ENCODE measurements at places on chromosomes 12 and 14.
A peak's percentile ranks its signal among the peaks of the same experiment; 100 is the strongest.

DNA sequence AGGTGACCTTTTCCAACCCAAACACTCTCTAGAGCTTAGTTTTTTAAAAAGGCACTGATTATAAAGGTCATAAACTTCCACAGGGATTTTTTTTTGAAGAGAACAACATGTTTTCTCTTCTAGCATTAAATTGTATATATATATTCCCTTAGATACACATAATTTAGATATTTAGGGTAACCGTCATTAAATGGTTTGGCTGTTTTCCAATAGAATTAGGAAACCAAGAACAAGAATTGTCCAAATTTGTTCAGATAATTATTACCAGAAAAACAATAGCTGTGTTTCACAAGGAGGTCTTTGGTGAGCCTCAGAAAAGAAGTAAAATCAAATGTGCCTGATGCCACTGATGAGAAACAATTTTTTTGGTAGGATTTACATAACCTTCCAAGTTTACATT is 26.9 kb downstream of the LMO3 start:
- DNase-seq: no peak

DNA sequence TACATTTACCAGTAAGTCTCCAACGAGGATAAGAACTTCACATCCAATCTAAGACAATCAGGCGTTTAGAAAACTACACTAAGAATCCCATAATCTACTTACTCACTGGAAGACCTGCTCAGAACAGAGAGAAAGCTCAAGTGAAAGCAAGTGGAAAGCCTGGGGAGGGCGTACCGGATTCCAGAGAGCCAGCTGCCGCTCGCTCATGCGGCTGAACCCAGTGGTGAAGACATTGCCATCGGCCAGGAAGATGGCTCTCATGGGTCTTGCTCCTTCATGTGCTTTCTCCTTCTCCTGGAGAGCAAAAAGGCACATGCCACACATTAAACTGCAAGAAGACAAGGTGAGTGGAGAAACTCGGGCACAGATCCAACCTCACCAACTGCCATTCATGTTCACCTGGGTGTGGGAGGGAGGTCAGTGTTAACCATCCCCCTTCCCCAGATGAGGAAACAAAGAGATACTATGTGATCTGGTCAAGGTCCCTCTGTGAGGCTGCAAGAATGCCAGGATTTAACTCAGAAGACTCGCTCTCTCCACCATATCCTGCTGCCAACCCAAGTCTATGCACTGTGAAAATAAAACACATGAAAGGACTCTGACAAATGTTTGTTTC is 23.5 kb upstream of the SELPLG start:
- no peak for DNase-seq

- no peak for DNase-seq
Observed at GRCh38 chr12:59632408-59632807, 36.6 kb downstream of the SLC16A7 start.

DNA sequence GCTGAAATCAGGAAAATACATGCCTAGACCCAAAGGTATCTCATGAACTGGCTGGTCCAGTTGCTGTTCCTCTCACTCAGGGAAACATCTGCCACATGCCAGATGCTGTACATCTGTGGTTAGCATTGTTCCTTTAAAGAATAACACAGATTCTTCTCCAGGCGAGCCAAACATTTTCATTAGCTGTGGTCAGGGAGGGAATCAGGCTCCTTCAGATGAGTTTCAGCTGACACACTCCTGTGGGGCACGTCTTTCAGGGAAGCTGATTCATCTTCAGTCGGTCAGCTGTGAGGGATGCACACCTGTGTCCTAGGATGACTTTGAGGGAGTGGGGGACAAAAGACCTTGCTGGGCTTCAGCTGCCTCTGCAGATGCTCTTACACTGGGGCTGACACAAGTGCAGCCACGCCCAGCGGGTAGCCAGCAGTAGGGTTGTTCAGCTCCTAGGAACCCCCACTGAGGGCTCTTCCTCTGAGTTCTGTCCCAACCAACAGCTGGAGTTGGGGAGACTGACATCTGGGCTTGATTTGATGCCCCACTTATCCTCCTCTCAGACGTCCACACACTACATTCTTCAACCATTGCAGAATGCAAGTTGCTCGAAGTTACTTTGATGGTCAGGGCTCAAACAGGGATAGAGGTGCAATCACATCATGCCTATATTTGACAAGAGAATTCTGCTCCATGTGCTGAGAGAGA is 155.0 kb downstream of the NUAK1 start:
- DNase-seq: peak; percentile 61

GRCh38 chr12:49903351-49903699 is 375 bp downstream of the FAIM2 start:
- DNase-seq: no peak

- no peak for DNase-seq
Observed at GRCh38 chr12:65628061-65628460, 196.2 kb upstream of the HMGA2 start.

DNA sequence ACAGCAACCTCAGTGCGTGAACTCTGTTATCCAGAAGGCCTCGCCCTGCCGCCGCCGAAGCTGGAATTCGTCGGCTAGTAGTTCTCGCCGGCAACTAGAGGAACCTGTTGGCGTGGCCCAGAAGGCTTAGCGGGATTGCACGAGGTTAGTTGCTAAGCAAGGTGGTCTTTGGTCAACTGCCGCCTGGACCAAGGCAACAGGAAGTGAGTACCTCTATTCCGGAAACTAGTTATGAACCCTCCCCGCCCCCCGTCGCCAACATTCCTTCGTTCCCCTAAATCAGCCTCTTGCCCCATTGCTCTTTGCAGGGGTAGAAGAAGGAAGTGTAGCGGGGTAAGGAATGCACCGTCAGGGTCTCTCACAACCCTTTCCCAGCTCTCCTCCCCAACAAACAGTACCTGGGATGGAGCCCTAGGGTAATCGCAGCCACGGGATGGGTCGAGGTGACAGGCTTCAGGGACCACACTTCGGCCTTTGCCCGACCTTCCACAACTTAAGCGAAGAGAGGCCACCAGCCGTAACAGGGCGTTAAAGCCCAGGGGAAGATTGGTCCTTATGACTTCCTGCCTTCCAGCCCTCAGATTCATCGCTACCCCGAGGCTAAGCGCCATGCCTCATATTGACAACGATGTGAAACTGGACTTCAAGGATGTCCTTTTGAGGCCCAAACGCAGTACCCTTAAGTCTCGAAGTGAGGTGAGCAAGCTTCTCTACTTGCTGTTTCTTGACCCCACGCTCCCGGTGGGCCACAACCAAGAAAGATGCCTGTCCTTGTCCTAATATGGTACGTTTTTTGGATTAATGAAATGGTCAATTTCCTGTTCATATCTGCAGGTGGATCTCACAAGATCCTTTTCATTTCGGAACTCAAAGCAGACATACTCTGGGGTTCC is at the start of gene GMPR2:
Gene GMPR2, plus strand, starts transcription at position 285 of the 893 bp plus-strand sequence. Its CDS starts 325 bp downstream, at position 610.
- no peak for DNase-seq

GRCh38 chr14:104224131-104224505 is 85.7 kb downstream of the KIF26A start:
- no peak for DNase-seq

- DNase-seq: no peak
Observed at GRCh38 chr12:2306012-2306411, 253.2 kb downstream of the CACNA1C start.

GRCh38 chr14:99007795-99008194 is 264.2 kb downstream of the BCL11B start:
- no peak for DNase-seq

DNA sequence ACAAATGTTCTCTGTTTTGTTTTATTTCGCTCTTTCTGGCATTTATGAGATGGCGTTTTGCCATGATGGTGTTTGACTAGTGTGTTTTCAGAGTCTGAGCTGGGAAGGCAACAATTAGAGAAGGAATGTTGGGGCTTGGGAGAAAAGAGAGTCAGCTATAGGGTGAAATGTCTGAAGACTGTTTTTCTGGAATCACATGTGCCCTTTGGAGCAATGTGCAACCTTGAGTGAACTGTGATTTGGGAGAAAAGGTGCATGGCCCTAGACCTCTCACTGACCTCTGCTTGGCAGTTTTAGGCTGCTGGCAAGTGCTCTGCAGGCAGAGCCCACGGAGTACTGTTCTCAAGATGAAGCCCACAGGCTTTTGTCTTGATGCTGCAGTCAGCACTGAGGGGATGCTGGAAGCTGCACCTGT is 379.9 kb upstream of the PDE3A start:
- peak; percentile 80 for DNase-seq

DNA sequence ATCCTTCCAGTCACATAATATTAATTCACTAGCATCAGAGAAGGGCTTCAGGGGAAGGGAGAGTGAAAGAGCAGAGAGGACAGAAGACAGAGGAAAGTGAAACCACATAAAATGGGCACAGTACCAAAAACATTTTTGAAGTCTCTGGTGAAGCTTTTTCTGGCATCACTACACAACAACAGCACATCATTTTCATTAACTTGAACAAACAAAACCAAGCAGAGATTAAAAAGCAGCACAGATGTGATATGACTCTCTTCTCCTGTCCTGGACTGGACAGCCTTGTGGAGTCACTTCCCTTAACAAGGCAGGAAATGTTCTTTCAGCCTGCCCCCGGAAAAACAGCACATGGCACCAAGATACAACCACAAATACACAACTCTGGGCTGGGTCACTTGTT is 112.0 kb downstream of the TSPAN8 start:
- peak; percentile 28 for DNase-seq

GRCh38 chr12:27109334-27110028 is 27.1 kb upstream of the C12orf71 start:
- DNase-seq: no peak

DNA sequence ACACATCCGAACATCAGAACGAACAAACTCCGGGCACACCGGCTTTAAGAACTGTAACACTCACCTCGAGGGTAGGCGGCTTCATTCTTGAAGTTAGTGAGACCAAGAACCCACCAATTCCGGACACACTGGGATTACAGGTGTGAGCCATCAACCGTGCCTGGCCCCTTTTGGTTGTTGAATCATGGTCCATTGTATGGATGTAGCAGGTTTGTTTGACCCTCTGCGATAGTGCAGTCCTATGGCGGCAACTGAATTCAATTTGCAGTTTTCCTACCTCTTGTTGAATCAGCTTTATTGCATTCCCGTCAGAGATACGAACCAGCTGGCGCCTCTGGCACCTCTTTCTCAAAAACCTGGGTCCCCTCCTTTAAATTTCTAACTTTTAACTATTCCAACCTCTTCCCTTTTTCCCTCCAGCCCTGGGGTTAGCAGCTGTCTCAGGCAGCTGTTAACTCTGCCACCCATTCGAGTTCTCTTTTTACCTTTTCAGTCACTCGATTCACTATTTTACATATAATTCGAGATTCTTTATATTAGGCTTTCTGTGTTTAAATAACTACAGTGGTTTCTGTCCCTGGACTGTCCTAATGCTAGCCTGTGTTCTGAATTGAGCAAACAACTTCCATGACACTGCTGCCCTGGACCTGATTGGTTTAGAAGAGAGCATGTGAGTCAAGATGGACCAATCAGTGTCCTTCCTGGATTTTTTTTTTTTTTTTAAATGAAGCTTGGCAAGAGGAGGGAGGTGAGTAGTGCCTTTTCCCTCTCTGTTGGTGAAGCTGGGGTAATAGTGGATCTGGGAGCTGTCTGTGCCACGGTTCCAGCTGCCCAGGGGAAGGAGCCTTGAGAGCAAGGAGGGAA is 261.5 kb downstream of the PCNX1 start:
- no peak for DNase-seq

DNA sequence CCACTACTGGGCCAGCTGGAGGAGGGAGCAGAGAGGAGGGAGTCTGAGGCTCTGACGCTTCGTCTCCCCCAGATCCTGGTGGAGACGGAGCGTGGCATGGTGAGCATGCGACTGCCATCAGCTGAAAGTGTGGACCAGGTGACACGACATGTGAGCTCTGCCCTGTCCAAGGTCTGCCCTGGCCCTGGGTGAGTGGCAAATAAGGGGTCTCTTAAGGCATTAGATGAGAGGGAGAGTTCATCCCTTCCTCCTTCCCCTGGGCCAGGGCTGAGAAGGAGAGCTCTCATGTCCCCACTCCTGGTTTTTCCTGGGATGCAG is 2.5 kb downstream of the CARMIL3 start:
- DNase-seq: no peak

DNA sequence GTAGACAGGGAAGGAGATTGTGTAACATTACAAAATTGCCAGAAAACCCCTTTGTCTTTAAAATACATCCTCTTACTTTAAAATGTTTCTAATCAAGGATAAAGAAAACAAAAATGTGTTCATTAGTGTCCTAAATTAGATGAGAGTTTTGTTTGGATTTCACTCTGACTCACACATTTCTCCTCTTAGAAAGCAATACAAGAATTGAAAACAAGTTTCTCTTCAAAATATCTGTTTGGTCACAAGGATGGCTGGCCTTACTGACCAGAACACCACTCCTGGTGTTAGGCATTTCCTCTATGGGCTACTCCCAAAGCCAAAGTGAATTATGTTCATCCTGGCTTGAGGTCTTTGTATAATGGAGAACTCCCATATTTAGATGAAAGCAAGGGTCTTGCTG is 6.4 kb downstream of the GUCY2C start:
- DNase-seq: no peak

DNA sequence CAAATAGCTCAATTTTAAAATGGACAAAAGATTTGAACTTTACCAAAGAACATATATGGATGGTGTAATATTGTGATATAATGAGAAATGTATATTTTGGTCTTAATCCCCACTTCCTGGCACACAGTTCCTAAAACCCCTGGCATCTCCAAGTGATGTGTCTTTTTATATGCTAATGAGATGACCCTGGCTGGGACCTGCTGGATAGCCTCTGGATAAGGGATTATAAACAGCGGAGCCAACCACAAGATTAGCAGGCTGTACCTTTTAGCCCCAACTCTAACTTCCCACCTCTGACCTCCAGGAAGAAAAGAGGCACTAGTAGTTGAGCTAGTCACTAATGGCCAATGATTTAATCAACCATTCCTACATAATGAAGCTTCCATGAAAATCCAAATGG is 130.0 kb downstream of the DPF3 start:
- no peak for DNase-seq

DNA sequence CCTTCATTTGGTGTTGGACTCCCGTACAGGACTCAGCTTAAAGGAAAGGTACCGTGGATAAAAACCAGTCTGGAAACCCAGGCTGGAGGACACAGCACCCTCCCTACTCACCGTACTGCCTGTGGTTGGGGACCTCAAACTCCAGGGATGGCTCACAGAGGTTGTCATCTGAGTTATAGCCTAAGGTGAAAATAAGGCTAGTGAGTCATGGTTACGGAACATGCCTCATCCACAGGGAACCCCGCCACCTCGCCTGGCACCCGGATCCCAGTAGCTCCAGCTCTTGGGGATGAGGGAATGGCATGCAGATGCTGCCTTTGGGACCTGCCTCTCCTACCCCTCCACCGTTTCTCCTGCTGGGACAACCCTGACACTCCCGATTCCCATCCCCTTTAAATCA is 36.8 kb upstream of the GPR68 start:
- no peak for DNase-seq

GRCh38 chr14:94673781-94674231 is 61.6 kb downstream of the SERPINA3 start:
- no peak for DNase-seq

Measured in astrocyte of the hippocampus (primary cell).